ENCODE measurements at places on chromosomes 11 and 22.

DNA sequence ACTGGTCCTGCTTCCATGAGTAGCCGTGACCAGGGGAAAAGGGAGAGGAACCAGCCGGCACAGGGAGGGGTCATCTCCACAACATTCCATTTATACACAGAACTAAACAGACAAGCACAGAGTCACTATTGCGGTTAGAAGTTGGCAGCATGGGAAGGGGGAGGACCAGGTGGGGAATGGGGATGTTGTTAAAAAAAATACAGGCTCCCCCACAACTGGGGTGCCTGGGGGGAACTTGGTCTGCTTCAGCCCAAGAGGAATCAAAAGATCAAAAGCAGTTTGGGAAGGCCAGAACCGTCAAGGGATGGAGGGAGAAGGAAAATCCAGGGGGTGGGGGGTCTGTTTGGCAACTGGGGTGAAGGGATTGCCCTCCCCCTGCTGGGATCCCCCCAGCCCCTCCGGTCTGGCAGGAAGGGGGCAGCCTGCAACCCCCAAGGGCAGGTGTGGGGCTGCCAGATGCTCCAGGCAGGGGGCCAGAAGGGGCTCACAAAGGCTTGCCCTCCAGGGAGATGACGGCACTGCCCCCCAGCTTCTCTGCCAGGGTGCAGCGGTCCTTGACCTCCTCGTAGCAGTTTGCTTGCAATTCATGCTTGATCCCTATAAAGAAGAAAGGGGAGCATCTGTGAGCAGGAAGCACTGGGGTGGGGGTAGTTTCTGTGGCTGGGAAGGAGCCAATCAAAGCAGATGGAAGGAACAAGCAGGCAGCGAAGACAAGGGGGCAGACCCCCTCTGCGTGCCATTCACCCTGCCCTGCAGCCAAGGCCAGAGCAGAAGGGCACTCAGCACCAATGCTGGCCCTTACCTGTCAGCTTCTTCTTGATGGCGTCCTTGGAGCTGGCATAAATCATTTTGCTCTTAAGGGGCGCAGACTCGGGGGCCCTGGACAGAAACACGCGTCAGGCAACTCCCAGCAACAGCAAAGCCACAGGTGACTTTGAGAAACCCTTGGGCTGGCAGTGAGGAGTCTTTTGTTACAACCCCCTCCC is 2.8 kb downstream of the CFL1 start:
- no peak for DNase-seq

- no peak for DNase-seq
Measured at GRCh38 chr11:134801570-134801969, 389.5 kb upstream of the B3GAT1 start.

DNA sequence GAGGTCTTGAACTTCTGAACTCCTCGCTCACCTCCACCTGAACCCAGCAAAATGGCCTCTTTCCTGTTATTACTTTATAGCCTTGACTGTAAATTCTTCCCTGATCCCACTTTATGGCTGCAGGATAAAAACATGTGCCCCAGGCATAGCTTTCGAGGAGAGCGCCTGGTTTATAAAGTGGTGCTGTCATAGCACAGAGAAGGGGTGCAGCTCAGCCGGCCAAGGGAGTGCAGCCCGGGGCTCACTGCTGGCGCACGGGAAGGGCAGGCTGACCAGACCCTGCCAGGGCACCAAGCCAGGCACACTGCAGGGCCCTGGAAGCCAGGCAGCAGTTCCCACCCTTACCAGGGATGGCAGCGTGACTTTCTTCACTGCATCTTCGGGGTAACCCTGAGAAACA is 50.9 kb downstream of the ISX start:
- no peak for DNase-seq

DNA sequence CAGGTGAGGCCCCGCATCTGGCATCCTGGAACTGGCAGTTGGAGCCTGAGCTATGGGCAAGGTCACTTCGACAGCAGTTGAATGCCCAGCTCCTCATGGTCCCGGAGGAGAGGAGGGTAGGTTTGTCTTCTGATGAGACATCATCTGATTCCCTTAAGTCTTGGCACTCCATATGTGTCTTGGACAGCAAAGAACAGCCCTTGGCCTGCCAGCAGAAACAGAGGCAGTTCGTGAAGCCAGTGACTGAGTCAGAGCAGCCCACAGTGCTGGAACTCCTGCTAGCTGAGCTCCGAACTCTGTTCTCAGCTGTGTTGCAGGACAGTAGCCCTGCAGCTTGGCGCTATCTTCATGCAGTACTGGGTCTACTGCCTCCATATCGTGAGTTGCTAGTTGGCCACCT is 1.0 kb downstream of the DNHD1 start:
- DNase-seq, result no peak

GRCh38 chr11:8907116-8907515 is 3.9 kb upstream of the AKIP1 start:
- DNase-seq, result no peak

GRCh38 chr22:42528591-42529307 is 9.2 kb upstream of the RRP7A start:
- DNase-seq, result no peak

- no peak for DNase-seq
Measured at GRCh38 chr22:20273758-20274181, 5.7 kb upstream of the RTN4R start.

- peak; percentile 49 for DNase-seq
Measured at GRCh38 chr11:32894149-32894827, 1.7 kb downstream of the QSER1 start.

DNA sequence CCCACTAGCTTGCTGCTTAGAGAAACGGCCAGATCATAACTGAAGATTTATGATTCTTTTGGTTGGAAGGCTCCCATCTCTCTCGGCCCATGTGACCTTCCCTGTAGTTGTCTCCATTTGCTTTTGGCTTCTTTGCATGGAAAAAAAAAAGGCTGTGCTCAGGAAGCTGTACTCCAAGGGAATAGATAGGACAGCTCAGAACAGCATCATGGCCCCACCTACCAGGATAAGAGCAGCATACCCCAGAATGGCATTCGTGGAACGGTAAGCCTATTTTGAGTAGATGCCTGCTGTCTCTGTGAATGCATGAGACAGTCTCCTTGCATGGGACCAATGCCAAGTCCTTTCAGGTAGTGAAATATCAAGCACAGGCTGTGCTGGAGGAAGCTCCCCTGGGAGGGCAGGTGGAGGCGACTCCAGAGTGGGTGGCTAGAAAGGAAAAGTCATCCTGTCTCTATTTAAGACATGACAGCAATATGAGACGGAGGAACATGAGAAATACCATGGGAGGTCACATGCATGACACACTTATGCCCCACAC is 94.1 kb upstream of the AMOTL1 start:
- no peak for DNase-seq

DNA sequence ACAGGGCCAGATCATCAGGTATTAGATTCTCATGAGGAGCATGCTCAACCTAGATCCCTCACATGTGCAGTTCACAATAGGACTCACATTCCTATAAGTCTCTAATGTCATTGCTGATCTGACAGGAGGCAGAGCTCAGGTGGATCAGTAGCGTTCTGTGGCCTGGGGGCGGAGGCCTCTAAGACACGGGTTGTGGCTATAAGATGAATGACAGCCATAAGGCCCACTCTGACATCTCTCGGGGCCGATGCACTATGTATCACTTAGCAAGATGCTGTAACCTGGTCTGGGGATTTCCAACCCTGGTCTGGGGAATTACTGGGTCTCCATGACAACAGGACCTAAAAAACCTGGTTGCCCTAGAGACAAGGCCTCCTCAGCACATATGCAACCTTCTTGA is 932.7 kb downstream of the TBC1D22A start:
- no peak for DNase-seq

- no peak for DNase-seq
Measured at GRCh38 chr11:70790671-70791300, 392.5 kb downstream of the CTTN start.

DNA sequence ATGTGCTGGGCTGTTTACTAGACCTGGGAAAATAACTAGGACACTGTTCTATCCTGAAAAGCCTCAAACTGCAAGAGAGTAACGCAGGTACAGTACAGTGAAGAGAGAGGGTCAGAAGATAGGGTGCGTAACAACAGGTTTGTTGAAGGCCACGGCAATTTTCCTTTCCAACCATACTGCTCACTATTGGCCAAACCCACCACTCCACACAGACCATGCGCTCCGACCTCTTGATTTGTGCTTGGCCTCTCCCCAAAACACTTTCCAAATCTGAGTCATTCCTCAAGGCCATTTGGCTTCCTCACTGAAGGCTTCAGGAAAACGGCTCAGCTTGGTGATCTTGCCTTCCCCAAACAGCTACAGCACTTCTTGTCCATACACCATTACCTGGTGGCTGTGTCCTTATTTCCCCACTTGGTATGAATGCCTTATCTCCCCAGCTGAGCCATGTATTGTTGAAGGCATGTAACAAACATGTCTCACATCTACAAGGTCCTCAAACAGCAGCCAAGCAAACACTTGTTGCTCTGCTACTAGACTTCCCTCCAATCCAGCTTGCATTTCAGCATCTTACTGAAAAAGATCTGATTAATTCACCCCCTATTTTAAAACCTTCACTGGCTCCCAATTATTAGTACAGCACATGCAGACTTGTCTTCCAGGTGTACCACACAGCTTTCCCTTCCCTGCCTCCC is 40.9 kb downstream of the TCF20 start:
- no peak for DNase-seq

DNA sequence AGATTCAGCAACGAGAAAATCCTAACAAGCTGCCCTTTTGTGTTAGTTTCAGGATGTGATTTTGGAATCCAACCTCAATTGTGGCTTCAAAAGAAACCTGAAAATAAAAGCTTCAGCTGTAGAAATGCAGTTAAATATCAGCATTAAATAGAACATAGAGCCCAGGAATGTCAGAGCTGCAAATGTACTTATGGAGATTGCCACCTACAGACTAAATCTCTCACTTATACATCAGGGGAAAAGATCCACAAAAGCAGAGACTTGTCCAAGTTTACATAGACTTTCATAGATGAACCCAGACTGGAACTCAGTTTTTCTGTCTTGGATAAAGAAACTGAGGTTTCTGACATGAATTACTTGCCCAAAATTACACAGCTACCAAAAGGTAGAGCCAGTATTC is 446.6 kb downstream of the DLG2 start:
- no peak for DNase-seq

Data from activated CD4-positive, alpha-beta T cell treated with anti-CD3 and anti-CD28 coated beads, Interleukin-2, Interleukin-4, amounts not matched to agents 100 ng/mL and 50 ng/mL, durations not matched to agents 16 hours and 8 hours (primary cell).